ENCODE measurements at places on chromosomes 2 and 18. TPM values are rescaled to one million over a fixed set of nuclear protein-coding genes. Genes with fewer than 3 reads are reported as not detected.

DNA sequence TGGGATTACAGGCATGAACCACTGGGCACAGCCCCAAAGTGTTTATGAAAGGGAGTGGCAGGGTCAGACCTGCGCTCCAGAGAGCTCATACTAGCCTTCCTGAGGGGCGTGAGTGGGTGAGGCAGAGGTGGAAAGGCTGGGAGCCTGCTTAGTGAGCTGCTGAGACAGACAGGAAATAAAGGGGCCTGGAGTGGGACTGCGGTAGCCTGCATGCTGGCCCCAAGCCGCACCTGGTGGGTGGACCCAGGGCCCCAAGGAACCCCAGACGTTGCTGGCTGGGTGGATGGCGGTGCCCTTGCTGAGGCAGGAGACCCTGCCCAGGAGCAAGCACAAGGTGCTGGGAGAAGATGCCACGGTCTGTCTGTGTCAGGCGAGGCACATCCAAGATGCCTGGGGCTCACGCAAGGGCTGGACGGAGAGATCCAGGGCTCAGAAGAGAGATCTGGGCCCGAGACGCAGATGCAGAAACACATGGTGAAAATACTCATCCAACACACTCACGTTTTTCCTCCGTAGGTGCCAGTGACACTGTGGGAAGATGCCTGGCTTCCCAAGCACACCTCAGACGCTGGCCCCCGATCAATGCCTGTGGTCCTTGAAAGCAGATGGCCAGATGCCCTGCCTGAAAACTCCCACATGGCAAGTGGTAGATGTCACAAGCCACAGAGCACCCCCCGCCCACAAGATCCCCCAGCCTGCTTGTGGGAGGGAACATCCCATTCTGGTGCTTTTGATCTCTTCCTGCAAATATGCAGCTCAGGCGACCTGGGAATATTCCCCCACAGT, 151.1 kb downstream of the GLI2 start:
- DNase-seq, result peak; percentile 84

- peak; percentile 85 for DNase-seq
These were observed 113.6 kb downstream of the BABAM2 start for GRCh38 chr2:28004086-28004485.

The NT5DC4 gene
- total RNA-seq, result not detected

The FZD7 gene
- total RNA-seq, result 64.8 TPM

DNA sequence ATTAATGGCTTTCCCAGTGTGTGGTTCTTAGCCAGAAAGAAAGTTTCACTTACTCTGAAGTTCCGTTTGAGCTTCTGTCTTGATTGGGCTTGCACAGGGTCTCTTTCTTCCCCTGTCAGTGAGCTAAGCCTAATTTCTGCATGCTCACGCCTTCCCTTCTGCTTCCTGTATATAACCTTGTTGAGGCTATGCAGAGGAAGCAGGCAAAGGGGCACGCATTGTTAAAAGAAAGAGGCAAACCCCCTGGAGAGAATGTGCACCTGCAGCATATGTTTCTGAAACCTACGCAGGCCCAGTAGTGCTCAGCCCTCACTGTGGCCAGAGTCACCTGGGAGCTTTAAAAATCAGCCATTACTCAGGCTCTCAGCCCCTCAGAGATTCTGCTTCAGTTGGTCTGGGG, 14.5 kb upstream of the PLA2R1 start:
- no peak for DNase-seq

GRCh38 chr2:22518641-22519040, 866.3 kb upstream of the KLHL29 start:
- no peak for DNase-seq

The STON1 gene
- total RNA-seq, result 15.6 TPM

DNA sequence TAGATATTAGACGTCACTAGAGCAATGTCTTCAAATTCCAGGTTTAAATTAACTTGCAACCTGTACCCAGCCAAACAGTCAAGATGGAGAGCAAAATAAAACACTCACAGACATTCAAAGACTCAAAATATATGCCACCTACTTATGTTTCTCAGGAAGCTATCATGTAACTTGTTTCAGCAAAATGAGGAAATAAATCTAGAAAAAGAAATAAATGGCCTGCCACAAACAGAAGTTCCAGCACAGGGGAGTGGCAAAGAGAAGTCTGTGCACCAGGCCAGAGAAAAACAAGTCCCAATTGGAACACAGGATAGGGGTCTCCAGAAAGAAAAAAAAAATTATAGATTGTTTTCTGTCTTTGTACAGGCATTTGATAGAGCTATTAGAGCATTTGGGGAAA, 96.7 kb downstream of the LRP2 start:
- DNase-seq, result no peak

GRCh38 chr2:54940723-54941122, 109.5 kb downstream of the RTN4 start:
- no peak for DNase-seq

- no peak for DNase-seq
These were observed 263.1 kb downstream of the CDH20 start for GRCh38 chr18:61596296-61596695.

The UGT1A5 gene
- total RNA-seq, result not detected

GRCh38 chr2:123732563-123732962, 292.5 kb upstream of the CNTNAP5 start:
- no peak for DNase-seq

DNA sequence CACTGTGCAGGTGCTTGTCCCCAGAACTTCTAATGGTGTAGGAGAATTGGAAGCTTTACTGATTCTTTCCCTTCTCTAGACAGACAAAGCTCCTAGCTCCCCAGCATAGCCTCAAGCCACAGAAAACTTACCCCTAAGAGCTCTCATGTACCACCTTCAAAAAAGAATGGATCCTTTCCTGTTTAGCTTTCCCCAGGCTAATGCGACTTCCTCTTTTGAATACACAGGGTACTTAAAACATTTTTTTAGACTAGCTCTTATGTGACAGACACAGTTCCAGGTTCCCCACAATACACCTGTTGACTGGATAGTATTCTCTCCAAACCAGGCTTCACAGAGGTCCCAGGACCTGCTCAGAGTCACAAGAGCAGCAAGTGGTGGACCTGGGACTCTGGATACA, 8.3 kb downstream of the CTAGE1 start:
- DNase-seq, result no peak

DNA sequence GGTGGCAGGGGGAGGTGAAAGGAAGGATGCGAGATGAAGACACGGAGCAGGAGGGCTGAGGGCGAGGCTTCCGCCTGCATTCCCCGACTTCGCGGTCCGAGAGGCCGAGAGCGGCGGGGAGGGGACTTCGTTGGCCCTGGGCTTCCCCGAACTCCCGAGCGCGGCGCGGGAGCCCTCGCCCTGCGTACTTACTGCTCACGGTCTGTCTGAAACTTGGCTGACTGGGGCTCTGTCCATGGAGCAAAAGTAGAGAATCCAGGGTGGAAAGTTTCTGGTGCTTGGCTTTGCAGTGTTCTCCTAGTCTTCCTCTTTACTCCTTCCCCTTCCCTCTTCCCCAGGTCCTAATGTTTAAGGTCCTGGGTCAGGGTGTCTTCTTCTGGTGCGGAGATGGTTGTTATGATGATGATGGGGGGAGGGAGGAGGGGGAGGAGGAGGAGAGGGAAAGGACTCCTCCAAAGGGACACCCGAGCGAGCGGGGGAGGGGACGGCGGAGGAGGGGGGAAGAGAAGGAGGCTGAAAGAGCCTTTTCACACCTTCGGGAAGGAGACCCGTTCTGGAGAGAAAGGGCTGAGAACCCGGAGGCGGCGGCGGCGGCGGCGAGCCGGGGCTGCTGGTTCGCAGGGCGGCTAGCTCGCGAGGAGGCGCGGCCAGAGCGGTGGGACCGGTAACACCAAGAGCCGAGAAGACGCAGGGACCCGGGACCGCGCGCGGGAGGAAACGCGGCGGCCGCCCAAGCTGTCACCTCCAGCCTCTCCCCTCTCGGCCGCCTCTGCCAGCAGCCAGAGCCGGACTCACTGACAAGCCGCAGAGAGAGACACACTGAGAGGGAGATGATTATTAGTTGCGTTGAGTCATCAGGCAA, at the start of gene SATB2:
TSS of gene SATB2 (minus strand) at position 793 of the 862 bp plus-strand sequence. CDS start 1,902 bp downstream, outside the sequence.
- peak; percentile 96 for DNase-seq

The ALKAL2 gene
- not detected for total RNA-seq

DNA sequence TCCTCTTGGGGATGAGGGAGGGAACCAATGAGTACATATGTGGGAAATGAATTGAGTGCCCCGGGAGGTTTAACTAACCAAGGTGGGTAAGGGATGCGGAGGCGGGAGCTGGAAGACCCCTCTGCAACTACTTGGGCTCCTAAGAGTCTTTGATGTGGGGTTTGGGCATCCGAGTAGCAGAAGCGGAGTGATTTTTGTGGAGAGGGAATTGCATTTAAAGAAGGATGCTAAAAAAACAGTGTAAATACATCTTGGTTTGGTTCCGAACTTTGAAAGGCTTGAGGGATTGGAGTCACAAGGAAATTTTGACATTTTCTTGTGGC, 215.7 kb downstream of the MCFD2 start:
- DNase-seq, result peak; percentile 89

The QPCT gene
- 25.7 TPM for total RNA-seq

The CIB4 gene
- not detected for total RNA-seq

DNA sequence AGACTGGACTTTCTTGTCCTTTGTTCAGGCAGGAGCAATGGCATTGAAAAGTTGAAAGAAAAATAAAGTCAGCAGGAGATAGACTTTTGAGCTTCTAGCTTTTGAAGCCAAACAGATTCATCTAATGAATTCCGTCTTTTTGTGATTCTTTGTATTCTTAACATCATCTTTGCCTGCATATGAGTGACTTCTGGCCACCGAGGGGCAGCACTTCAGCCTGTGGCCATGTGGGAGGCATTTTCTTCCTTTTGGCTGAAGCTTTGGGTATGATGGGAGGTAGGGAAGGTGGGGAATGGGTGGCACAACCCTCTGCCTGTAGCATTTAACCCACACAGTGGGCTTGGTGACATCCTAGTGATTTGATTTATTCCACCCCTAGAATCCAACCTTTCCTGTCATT, 220.6 kb downstream of the SETBP1 start:
- no peak for DNase-seq

DNA sequence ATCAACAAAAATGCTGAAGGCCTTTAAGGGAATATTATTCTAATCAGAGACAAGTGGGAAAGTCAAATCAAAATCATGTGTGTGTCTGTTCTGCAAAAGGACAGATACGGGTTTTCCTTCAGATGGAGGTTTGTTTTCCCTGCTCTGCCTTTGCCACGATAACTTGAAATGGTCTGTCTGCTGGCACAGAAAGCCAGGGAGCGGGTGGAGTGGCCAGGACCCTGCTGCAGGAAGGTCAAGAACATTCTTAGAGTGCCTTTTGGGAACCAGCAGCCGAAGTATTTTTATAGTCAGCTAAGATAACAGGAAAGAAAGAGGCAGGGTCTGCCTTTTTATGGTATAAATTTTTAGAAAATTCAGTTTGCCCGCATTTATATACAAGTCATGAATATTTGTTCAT, 234.2 kb downstream of the LTBP1 start:
- no peak for DNase-seq

GRCh38 chr18:68948622-68949021, 150.7 kb downstream of the CCDC102B start:
- DNase-seq, result no peak

The MPV17 gene
- 98.8 TPM for total RNA-seq

DNA sequence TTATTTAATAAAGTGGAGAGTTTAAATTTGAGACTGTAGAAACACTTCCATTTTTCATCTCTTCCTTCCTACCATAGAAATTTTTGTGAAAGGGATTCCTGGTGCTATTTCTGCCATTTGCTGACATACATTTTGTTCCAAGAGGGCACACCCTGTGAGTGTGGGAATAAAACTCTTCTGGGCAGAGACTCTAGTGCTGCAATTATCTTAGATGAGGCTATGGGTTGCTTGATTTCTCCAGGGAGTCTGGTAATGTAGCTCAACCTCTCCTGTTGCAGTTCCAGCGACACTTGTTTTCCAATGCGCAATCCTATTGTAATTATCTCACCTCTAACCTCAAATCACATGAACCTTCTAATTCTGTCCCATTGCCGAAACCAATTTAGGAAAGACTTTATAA, 60.1 kb upstream of the ZSWIM2 start:
- no peak for DNase-seq

GRCh38 chr2:173862612-173863217, 102.5 kb downstream of the SP3 start:
- no peak for DNase-seq

GRCh38 chr2:148282201-148282600, 261.3 kb downstream of the MBD5 start:
- DNase-seq, result no peak

The CCBE1 gene
- total RNA-seq, result 53.0 TPM

- DNase-seq, result no peak
These were observed 2.1 kb upstream of the MOCOS start for GRCh38 chr18:36185157-36185556.

DNA sequence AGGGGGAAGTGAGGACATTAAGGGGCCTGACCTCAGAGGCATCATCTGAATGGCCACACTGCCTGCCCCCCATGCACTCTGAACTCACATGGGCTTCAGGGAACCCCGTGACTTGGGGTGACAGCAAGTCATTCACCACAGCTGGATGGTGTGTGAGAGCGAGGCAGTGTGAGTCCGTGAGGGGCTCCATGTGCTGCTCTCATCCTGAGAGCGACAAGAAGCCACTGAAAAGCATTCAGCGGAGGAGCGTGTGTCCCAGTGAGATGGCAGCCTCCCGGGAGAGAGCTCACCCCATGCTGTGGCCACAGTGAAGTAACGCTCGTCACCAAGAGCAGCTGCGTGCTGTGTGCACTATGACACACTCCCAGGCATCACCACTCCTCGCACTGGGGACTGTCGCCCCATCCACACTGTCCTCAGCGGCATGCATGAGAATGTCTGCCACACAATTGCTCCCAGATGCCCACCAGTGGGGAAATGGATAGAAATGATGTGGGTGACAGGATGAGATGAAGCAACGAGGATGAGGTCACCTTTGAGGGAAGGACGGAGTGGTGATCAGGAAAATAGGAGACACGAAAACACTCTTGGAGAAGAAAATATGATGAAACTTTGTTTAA, 213.0 kb upstream of the RAB6C start:
- no peak for DNase-seq

The TTC27 gene
- 25.3 TPM for total RNA-seq

The ACKR3 gene
- 26.8 TPM for total RNA-seq

GRCh38 chr2:33670392-33670937, 71.4 kb upstream of the FAM98A start:
- DNase-seq, result no peak

DNA sequence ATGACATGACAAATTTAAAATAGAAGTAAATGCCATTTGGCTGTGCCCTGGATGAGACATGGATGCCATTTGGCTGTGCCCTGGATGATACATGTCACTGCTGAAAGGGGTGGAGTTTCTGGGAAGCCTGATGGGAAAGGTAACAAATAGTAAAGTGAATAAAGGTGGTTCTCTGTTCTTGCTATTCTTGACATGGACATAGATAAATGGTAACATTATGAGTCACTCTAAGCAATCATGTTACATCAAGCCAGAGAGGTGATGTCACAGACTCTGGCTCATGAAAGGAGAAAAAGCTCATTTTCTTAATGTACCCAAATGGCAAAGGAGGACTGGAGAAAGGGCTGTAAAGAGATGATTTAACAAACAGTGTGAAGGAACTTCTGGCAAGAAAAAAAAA, 86.4 kb downstream of the EML6 start:
- peak; percentile 18 for DNase-seq

GRCh38 chr18:13136904-13137669, 81.5 kb upstream of the LDLRAD4 start:
- peak; percentile 94 for DNase-seq

Data from osteoblast (primary cell).